GM23338 (cell line): ENCODE measurements at places on chromosomes 3 and 15.

DNA sequence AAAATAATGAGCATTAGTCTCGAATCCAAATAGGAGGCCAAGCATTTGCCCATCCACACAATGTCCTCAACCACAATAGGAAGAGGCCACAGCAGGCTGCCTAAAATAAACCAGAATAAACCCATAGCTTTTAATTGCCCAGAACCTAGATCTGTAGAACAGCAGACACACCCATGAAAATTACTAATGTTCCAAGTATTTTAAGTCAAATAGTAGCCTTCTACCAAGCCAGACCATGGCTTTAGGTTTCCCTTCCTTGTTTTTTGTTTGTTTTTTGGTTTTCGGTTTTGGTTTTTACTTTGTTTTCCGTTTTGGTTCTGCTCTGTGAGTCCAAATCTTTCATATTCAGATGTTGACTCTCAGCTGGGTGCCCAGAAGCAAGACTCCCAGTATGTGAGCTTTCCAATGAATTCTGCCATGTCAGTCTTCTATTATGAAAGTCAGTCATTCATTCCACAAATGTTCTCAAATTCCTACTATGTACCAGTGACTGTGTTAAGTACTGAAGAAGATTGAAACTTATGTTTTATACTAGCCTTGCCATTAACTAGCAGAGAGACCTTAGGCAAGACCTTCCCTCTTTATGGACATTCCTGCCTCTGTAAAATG, 57.8 kb upstream of the BOC start:
- no peak for DNase-seq

DNA sequence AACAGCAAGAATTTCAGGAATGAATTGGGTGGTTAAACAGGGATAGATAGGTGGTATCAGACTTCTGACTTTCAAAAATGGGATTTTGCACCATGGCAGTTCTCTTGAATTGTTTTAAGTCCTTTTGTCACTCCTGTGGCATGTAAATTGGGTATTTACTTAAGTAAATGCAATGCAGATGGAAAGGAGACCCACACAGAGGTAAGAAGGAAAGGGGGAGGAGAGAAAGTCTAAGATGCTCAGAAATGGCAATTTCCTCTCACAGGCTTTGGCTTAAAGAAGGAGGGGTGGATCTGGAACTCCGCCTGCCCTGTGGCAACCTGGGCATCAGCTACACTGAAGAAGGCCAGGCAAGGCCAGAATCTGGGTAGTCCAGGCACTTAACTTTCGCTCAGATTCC, 197.1 kb upstream of the UBE2E1 start:
- DNase-seq: peak; percentile 71

- DNase-seq: peak; percentile 32
Measured at GRCh38 chr3:65402597-65402996, 636.1 kb downstream of the MAGI1 start.

DNA sequence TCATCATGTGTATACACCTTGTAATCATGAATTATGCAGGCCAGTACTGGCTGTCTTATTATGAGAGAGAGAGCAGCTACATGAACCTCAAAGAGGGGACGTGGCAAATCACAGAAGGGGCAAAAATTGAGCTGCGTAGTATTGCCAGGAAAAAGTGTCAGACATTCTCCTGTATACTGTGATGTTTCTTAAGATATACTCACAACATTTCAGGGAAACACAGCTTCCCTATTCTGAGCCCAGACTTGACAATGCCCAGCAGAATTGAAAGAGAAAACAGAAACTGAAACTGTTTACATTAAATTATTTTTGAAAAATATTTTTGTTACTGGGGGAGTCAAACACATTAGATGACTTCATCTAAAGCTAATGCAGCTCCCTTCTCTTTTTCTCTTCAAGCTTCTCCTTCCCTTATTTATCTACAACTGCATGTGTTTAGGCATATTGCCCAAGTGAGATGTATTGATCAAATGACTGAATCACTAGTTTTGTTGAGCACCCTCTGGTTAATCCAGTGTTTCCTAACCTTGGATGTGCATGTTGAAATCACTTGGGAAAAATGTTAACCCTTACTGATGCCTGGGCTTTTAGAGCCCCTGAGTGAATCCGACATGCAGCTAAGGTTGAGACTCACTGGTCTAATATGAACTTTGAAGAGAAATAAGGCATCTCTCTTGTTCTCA, 39.5 kb downstream of the CADPS start:
- DNase-seq: no peak

DNA sequence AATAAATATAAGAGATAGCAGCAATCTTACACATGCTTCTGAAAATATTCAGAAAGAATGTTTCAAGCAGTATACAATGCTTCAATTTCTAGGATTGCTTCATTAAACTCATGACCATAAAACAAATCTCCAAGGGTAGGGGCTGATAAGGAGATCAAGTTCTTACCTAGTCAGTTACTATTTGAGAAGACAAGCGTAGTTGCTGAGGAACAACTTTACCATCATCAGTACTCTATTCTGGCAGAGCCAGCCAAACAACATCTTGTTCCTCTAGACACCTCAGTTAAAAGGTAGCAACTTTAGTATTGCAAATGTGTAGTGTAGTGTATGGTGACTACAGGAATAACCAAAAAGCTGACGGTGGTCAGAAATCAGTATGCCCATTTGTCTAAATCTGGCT, 85.4 kb upstream of the CHRM5 start:
- DNase-seq: no peak

- DNase-seq: no peak
Measured at GRCh38 chr15:34724481-34724880, 30.3 kb downstream of the GJD2 start.

GRCh38 chr3:47650294-47650693, 71.6 kb upstream of the CSPG5 start:
- no peak for DNase-seq

DNA sequence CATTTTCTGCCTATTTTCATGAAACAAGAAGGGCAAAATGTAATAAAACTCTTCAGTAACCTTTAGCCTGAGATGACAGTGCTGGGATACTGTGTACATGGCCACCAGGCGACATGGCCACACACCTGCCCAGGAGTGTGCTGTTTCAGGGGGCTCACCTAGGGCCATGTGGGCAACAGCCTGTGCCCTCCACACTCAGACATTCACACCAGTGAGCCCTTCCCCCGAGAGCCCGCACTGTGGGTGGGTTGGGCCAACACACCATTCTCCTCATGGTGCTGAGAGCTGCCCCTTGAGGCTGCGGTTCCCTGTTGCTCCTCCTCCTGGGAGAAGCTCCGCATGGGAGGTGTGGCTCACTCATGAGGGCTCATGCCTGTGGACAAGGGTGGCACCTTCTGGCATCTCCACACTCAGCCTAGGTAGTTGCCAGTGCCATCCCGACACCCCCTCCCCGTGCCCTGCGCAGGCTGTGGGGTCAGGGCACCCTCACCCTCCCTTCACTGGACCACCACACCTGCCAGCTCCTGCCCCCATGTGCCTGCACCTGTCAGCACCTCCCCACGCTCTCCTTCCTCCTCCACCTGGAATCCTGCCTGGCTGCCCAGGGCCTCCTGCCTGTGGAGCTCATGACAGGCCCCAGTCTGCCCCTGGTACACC, 19.7 kb downstream of the OCA2 start:
- no peak for DNase-seq

DNA sequence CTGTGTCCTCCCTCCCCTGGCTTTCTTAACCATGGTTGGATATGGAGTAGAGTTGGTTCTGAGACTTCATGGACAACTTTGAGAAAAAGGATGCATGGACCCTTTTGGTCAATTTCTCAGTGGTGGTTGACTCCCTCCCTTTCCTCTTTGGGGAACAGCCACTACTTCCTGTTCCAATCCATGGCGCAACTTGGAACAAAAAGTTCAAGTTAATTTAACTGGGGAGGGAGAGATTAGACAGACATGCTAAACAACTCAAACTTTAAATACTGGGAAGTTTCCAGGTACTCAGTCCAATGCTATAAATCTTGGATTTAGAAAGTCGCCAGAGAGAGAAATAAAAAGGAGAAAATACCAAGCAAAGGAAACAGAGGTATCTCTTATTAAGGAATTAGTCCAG, 202.2 kb downstream of the PDZRN3 start:
- DNase-seq: no peak

DNA sequence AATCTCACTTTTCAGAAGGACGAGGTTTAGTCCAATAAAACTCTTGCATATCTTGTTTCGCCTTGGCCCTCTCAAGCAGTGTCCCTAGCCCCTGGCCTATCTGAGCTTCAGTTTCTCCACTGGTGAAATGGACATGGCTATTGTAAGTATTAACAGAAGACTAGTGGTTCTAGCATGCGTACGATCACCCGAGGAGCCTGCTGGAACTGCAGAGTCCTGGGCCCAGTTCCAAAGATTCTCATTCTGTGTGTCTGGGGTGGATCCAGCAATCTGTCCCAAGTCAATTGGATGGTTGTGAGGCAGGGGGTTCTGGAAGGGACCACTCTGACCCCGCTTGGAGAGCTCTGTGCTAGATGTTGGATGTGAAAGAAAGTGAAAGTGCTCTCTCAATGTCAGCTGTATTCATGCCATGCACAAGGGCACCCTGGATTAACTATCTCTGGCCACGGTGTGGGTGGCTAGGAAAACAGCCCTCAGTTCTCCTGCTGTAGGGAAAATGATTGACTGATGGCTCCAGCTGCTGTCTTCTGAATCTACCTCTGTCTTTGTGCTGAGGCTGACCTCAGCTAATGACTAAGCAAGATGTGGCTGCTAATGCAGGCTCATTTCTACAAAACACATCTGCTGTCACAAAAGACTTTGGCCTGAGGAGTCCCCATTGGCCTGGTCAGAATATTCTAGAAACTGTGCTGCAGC, 1.9 kb upstream of the PLA1A start:
- no peak for DNase-seq

GRCh38 chr3:109910772-109911171, 573.4 kb upstream of the DPPA4 start:
- no peak for DNase-seq

DNA sequence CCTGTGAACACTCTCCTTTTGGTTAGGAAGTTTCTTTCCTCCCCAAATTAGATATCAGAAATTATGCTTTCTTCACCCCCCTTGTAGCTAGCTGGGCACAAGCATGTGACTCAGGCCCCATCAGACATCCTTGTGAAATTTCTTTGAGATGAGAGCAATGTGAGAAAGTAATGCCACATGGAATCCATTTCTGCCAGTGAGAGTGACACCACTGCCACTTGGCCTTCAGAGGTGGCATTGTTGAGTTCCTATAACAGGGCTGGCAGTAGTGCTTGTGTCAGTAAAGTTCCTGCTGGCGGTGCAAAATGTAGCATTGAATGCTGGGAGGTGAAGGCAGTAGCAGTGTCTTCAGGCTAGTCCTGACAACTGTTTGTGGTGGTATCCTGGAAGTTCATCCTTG, 80.7 kb upstream of the ZNF280D start:
- no peak for DNase-seq

GRCh38 chr3:51283421-51283820, 101.7 kb upstream of the MANF start:
- DNase-seq: no peak

- DNase-seq: no peak
Measured at GRCh38 chr15:98737159-98737558, 88.8 kb downstream of the IGF1R start.

- DNase-seq: no peak
Measured at GRCh38 chr3:122931636-122932035, 95.9 kb downstream of the SEMA5B start.
